ENCODE measurements at places on chromosomes 3 and 15.

DNA sequence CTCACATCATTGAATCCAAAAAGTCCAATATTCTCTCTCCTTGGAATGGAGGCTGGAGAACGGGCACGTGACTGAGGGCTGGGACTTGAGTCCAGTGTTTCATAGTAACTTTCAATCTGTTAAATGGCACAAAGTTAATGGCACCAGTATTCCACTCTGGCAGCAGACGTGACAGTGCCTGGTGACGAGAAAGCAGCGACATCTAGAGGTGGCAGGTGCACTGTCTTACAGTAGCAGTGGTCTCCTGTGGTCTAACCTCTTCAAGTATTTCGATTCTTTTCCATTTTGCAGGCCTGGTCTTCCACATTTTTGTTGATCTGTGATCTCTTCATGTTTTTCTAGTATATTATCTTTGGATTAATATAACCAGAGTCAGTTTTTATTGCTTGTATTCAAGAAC lies 107.1 kb downstream of the OXSM start:
- peak; percentile 0 for DNase-seq

GRCh38 chr15:36885771-36886170 lies 214.6 kb downstream of the MEIS2 start:
- DNase-seq: no peak

- no peak for DNase-seq
Measured at GRCh38 chr3:38652934-38653333, 3.4 kb upstream of the SCN5A start.

DNA sequence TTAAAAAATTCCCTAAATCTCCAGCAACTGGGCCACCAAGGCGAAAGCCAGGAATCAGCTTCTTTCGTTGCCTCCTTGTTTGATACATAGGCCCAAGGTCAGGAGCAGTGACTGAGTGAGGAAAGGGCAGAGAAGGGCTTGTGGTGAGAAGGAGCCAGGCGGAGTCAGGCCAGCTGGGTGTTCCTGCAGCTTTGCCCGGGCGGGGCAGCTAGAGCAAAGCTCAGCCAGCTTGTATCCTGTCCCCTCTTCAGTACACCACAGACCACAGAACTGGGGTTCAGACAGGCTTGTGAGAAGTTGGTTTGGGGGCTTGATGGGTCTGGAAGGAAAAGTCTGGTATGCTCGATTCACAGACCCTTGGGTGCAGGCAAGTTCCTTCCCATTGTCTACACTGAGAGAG lies 52.6 kb downstream of the CCK start:
- DNase-seq: no peak

- DNase-seq: no peak
Measured at GRCh38 chr3:101976473-101976872, 127.2 kb downstream of the NFKBIZ start.

- DNase-seq: no peak
Measured at GRCh38 chr3:77262361-77262760, 222.5 kb downstream of the ROBO2 start.

DNA sequence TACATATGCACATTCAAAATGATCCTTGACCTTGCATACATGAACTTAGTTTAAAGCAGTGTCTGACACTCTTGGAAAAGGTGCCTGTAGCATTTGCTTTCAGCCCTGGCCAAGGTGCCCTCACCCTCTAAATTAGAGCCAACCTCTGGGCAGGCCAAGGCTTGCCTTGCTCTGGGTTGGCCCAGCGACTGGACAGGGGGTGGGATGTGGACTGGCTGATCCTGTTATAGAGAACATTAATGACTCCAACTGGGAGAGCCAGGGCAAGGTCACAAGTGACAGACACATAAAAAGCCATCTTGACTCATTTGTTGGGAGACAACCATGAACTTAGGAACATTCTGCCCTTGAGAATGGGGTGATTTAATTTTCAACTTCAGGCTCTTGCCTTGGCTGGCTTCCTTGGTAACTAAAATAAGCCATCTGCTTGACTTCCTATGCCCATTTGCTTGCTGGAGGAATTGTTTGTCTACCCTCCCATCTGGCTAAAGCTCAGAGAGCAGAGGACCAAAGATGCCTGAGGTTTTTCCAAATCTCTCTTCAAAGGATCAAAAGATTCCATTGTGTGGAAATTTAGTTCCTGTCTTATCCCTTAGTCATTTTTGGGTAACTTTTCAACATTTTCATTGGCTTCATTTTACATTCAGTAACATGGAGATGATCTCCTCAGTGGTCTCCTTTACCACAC lies 403.7 kb downstream of the SOX2 start:
- no peak for DNase-seq

DNA sequence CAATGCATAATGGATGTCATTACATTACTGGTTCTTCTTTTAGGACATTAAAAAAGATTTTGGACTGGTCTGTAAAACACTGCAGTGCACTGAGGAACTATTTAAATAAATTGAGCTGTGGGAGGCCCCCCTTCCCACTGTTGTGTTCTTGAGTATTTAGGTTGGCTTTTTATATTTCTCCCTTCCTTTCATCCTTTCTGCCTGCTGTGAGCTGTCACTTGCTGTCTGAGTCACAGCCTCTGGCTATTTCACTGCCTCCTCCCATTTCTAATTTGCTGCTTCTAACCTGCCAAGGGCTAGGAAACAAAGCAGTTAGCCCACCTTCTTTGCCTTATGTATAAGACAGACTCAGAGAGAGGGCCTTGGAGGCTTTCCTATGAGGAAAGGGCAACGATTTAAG lies 89.0 kb upstream of the FNDC3B start:
- peak; percentile 24 for DNase-seq

GRCh38 chr3:139916271-139916670 lies 18.7 kb upstream of the CLSTN2 start:
- no peak for DNase-seq

DNA sequence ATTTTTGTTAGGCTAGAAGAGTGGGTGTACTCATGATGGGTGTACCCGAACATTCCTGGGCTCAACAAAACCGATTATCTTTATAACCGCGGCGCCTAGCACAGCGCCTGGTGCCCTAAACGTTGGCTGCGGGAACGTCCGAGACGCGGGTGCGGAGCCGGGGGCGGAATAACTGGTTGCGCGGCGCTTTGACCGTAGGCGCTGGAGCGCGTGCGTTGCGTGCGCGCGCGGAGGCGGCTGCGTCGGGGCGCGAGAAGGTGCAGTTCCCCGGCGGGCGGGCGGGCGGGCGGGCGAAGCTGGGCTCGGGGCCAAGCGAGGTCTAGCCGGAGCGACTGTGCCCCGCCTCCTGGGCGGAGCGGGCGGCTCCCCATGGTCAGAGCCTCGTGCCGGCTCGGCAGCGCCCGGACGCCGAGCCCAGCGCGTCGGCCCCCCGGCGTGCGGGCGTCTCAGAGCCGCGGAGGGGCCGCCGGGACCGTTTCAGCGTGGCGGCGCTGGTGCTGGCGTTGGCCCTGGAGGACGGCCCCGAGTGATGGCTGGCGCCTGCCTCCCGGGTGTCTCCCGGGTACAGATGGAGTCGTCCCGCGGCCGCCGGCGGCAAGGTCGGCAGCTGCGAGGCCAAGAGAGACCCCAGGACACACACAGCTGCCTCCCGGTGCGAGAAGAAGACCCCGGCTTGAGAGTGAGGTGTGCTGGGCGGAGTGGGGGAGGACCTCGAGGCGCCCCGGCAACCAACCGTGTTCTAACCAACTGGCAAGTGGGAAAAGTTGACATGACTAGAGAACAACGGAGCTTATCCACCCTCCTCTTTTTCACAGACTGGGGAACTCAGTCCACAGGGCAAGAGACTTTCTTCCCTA lies at the start of gene PLAAT1:
TSS of gene PLAAT1 (plus strand) at position 373 of the 857 bp plus-strand sequence. CDS start 14,429 bp downstream, outside the sequence.
- peak; percentile 93 for DNase-seq
